GM19239 (cell line): ENCODE measurements at places on chromosomes 3 and 15.
A peak's percentile ranks its signal among the peaks of the same experiment; 100 is the strongest.

- no peak for DNase-seq
These were observed 1.6 kb upstream of the SHOX2 start for GRCh38 chr3:158107605-158108444.

DNA sequence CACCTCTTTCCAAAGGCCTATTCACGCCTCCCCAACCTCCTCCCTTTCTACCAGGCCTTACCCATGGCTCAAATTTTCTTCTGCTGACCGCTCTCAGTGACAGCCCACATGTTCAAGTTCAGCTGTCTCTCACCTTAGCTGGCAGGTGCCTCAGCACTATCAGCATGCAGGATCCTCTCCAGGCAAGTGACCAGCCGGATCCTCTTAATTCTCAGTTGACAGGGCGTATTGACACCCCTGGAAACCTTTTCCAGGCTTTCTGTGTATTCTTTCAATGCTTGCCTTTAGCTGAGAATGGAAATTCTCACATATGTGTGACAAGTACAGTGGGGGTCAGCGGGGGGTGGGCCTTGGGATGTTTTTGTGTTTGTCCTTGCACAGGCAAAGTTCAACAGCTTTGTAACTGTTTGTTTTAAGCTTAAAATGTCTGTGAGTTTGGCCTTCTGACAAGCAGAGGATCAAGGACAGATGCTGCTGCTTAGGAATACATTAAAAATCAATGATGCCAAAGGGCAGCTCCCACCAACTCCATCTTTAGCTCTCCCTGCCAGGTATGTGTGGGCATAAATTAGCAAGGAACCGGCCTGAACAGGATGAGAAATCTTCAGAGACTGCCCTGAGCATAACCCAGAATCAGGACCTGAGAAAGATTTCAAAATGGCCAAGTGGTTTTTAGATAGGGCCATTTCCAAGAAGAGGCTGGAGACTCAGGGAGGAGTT is 17.4 kb upstream of the BDH1 start:
- DNase-seq: no peak

DNA sequence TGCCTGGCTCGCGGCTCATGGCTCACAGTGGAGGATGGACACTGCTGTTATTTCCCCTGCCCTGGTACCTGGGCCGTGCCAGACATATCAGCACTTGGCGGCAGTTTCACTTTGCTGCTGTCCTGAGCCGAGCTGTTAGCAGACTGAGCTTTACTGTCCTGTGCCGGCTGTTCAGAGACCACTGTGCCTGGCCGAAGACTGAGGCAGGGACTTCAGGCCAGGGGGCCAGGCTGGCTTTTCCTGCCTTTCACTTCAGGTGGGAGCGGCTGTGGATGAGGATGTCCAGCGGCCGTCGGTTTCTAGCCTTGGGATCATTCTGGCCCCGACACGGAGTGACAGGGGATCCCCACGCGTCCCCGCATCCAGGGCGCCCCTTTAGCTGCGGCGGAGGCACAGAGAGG is 1.1 kb downstream of the ATP10A start:
- no peak for DNase-seq

DNA sequence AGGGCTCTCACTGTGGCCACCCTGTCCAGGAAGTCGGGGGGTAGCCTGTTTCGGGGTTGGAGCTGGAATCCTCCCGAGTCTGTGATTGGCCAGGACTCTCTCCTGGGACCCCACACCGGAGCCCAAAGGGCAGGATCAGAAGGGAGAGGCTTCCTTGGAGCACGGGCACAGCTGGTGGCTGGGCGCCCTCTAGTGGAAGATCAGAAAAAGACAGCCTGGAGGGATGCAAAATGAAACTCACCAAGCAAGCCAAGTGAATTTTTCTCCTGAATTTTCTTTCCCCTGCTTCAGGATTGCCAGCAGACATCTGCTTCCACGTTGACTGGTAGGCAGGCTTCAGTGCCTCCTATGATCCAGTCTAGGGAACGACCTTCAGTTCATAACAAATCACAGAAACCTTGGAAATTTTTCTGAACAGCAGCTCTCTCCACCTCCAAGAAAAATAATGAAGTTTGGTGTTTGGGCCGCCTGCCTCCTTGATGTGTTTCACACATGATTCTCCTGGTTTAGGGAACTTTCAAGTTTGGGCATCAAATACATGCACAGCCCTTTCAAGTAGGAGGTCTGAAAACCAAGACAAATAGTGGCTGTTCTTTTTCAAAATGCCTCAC is 224.6 kb downstream of the VPS13C start:
- DNase-seq: peak; percentile 48

DNA sequence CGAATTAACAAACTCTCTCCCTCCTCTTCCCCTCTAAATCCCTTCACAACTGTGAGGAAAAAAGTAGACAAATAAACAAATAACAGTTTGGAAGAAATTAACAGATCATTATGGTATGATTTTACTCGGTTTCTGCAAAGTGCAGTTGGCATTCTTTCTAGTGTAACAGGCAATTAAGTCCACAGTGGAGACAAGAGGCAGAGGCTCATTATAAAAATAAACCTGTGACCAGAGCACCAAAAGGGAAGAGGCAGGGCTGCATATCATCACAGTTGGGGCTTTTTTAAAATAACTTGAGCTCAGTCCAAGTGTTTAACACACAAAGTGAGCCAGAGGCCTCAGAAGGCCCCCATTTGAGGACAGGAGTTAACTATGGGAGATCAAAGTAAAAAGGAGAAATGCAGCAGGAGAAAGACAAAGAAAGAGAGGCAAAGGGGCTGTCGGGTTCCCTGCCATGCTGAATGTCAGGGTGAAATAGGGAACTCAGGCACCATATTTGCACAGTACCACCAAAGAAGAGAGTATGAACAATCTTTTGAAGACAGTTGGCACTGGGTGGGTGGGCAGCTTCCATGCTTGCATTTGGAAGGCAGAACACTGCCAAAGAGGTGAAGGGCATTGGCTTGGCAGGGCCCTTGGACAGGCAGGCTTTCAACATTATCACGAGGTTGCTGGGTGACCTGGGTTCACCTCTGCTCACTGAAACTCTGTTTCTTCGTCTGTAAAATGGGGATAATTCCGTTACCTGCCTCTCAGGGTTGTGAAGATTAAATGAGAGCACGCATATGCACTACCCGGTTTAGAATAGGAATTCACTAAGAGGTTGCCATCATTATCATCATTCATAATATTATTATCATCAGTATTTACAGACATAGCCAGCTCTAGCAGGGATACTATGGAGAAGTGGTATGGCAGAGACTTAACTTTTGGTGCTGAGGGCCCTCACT is 134.5 kb downstream of the MEX3B start:
- no peak for DNase-seq

DNA sequence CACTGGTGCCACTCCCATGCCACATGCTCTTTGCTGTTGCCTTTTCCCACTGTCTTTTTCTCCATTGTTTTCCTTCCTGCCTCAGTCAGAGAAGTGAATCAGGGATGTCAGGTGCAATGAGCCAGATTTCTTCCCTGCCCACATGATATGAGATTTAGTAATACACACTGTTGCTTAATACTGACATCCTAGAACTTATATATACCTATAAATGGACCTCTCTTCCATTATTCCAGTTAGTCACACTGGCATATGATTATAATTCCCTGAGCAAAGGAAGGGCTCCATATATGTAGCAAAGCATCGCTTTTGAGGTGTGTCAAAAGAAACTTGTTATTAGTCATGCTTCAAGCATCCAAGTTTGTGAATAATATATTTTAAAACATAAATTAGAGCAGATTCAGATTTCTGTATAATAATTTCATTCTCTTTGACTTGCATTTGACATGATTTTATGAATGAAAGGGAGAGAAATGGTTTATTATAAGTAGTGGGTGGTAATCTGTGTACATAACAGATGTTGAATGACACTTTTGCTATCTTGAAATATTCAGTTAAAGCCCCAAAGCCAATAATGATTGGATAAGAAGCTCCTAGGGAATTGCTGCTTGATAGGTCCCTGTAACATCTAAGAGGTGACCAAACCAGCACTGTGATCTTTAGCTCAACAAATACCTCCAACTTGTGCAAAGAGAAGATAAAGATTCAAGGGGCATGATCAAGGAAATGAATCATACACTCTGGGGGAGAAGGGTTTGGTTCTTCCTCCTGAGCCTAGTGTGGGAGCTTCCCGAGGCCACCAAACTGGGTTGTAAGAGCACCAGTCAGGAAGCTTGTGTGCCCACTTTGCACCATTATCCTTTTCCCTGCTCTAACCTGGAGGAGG is 48.6 kb downstream of the CHST2 start:
- no peak for DNase-seq

DNA sequence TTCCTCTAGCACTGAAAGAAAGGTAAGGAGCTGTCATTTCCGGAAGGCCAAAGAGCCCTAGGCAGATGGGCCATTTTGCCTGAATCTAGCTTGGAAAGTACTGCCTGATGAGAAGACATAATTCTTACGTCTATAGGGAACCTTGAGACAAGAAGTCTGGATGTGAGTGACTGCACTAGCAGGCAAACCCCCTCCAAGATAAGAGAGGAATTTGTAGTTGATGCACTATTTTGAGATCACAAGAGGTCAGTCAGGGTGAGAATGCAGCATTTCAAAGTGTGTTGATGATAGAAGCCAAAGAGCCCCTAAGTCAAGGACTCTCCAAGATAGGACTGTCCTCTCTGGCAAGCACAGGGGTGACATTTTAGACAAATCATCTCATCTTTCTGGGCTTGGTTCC is 99.2 kb downstream of the HES1 start:
- DNase-seq: no peak
